H1 (cell line): ENCODE measurements at places on chromosomes 16 and 17.

DNA sequence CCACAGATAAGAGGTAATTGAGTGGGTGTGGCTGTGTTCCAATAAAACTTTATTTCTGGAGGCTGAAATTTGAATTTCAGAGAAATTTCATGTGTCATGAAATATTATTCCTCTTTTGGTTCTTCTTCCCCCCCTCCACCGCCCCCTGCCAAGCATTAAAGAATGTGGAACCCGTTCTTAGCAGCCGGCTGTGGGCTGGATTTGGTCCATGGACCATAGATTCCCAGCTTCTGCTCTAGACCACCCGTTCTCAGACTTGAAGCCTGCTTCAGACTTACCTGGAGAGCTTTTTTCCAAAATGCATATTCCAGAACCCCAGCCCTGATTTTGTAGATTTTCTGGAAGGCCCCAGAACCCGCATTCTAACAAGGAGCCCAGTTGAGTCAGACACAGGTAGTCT lies 15.1 kb upstream of the LASP1NB start:
- no peak for DNase-seq

GRCh38 chr16:49051576-49051975 lies 230.1 kb downstream of the CBLN1 start:
- no peak for DNase-seq

DNA sequence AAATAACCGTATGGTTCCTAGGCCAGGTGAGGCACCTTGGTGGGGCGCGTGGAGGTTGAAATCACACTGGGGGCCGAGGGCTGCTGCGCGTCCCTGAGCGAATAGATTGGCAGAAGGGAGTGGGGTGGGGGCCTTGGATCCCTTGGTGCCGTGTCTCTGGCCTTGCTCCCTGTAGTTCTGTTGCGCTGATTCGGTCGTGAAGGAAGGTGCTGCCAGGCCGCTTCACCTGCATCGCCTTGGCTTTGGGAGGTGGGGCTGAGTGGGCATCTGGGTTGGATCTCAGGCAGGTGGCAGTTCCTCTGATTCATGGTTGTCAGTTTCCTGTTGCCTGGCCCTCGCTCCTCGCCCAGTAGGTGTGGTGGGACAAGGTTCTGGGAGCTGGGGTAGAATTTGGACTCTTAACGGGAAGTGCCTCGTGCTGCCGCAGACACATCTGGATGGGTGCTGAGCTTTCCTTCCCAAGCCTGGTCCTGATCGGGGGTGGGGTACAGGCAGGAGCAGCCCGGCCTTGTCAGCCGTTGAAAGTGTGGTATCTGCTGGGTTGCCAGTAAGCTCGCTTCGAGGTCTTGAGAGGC lies 30.1 kb downstream of the PGS1 start:
- DNase-seq: no peak

GRCh38 chr17:60333628-60334031 lies 58.3 kb downstream of the USP32 start:
- no peak for DNase-seq

GRCh38 chr16:89050119-89050867 lies 43.4 kb upstream of the ACSF3 start:
- DNase-seq: no peak

DNA sequence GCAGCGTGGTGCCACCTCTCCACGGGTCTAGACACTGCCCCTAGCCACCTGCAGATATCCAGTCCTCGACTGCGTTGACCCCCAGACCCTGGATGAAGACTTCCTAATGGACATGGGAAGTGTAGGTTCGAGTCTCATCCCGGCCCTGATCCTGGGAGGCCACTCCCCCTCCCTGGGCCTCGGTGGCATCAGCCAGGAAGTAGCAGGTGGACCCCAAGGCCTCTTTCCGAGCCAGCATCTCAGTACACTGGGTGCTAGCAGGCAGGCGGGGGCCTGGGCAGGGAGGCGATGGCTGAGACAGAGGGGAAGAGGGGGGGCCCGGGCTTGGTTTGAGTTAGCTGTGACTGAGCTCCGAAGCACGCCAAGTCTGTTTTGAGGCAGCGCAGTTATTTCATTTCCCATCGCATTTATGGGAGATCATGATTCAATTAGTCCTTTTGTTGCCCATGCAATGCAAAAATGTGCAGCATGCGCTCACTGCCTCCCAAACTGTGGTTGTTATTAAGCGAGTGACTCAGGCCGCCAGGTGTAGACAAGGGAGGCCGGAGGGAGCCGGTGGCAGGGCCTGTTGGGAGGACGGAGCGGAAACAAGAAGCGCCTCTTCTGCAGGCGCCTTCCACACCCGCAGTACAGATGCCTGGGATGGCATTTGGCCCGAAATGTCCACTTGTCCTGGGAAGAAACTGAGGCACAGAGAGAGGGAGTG lies 25.3 kb upstream of the ZNF469 start:
- no peak for DNase-seq

DNA sequence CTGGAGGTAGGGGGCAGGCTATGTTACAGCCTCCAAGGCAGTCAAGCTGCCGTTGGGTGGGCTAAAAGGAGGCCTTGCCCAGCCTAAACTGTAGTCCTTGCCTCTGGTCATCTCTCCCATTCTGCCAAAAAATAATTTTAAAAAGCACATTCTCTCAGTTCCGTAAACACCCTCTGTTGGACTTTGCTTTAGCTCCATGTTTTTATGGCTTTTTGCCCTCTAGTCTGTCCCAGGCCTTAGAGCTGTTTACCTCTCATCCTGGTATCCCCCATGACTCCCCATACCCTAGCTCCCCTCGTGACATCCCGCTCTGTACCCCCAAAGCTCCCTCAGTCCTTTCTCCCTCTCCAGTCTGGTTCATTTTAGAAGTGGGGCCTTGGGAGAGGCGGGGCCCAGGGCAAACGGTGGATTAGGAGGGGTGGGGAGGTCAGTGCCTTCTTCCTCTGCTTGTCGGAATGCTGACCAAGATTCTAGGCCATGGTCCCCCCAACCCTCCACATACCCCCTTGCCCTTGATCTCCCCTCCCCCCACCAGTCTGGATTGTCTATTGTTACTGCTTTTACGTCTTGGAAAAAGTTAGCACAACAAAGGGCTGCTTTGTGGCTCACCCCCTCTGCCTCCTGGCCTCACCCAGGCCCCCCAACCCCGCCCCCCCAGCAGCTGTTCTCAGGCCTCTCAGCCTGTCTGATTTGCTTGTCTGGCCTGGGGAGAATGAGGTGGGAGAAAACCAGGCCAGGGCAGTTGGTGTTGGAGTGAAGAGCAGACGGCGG lies 18.4 kb downstream of the GJD3 start:
- DNase-seq: no peak
